ENCODE measurements at places on chromosomes 12 and 14.

GRCh38 chr12:3700861-3701260 is 52.0 kb downstream of the CRACR2A start:
- H3K27me3 ChIP-seq: no peaks in the 10 kb centered on the region

- DNase-seq: peak; percentile 13
- no peak overlapping the region for H3K4me3 ChIP-seq
- H3K27me3 ChIP-seq: no peaks in the 10 kb centered on the region
- H3K36me3 ChIP-seq: no peaks in the 10 kb centered on the region
- no peak overlapping the region for H3K27ac ChIP-seq
Measured at GRCh38 chr12:49933796-49934195, 16.7 kb upstream of the AQP2 start.

- no peak overlapping the region for H3K27ac ChIP-seq
- H3K4me3 ChIP-seq: no peak overlapping the region
- H3K27me3 ChIP-seq: no peaks in the 10 kb centered on the region
- DNase-seq: no peak
- peaks cover 45% of the 10 kb centered on the region for H3K36me3 ChIP-seq
Measured at GRCh38 chr14:89221109-89221810, 195.8 kb downstream of the FOXN3 start.

- no peak overlapping the region for H3K4me3 ChIP-seq
- H3K27me3 ChIP-seq: no peaks in the 10 kb centered on the region
- DNase-seq: no peak
- H3K4me1 ChIP-seq: no peaks in the 10 kb centered on the region
Measured at GRCh38 chr12:109818905-109819500, 14.2 kb downstream of the TRPV4 start.

DNA sequence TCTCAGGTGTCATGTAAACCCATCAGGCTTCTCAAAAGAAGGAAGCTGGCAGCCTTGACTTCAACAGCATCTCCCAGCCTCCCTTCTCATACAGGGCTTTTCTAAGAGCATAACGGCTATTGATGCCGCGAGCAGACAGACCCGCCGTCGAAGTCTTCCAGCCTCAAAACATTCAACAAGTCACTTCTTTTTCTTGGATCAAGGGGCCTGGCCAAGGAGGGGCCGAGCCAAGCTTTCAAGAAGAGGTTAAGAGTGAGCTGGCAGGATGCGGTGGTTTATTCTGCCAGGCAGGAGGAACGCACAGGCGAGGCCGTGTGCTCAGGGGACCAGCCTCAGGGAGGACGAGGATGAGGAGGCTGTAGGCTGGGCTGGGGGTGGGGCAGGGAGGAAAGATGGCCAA is 102.9 kb upstream of the RFLNA start:
- no peak overlapping the region for H3K27ac ChIP-seq
- H3K36me3 ChIP-seq: no peaks in the 10 kb centered on the region
- H3K4me1 ChIP-seq: no peaks in the 10 kb centered on the region

DNA sequence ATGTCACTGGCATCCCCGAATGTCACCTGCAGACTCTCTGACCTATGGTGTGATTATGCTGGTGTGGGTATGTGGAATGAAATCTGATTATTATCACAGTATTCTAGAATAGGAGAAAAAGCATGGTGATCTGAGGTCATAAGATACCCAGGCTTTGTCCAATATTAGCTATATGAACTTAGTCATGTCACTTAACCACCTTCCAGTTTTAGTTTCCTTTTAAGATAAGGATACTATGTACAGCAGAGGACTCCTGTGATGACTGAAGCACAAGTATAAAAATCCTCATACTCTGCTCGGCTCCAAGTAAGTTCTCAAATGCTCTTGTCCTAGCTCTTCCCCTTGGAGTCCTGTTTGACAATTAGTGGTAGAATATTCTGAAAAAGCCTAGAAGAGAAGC is 2.8 kb downstream of the GNS start:
- H3K4me3 ChIP-seq: no peak overlapping the region
- peaks cover 55% of the 10 kb centered on the region for H3K4me1 ChIP-seq
- peaks cover 38% of the 10 kb centered on the region for H3K36me3 ChIP-seq
